ENCODE measurements at places on chromosomes 4 and X. TPM values are rescaled to one million over a fixed set of nuclear protein-coding genes. Genes with fewer than 3 reads are reported as not detected.

Gene TLR8
- not detected for total RNA-seq

Gene NOX1
- not detected for total RNA-seq

Gene CSAG1
- total RNA-seq, result not detected

Gene PTTG2
- not detected for total RNA-seq

Gene FRMPD3
- under 0.01 TPM for total RNA-seq

Gene MAB21L2
- total RNA-seq, result not detected

Gene XAGE1A
- not detected for total RNA-seq

Gene GLOD5
- not detected for total RNA-seq
